ENCODE measurements at places on chromosomes 6 and 20. TPM values are rescaled to one million over a fixed set of nuclear protein-coding genes. Genes with fewer than 3 reads are reported as not detected.

DNA sequence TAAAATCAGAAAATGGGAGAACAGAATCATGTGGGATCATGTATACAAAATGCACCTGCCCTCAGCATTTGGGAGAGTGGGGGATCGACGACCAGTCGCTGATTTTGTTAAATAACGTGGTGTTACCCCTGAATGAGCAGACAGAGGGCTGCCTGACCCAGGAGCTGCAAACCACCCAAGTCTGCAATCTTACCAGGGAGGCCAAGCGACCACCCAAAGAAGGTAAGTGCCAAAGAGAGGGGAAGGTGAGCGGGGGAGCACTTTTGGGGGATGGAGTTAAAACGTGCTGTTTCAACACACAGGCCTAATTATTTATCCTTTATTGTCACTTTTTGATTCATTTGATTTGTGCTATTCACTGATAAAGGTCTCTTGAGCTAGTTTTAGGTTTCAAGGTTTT is 4.1 kb downstream of the ADGRB3 start:
- H3K27ac ChIP-seq, result no peak overlapping the region
- no peaks in the 10 kb centered on the region for H3K36me3 ChIP-seq
- H3K27me3 ChIP-seq, result peaks cover 27% of the 10 kb centered on the region
- no peak for DNase-seq

DNA sequence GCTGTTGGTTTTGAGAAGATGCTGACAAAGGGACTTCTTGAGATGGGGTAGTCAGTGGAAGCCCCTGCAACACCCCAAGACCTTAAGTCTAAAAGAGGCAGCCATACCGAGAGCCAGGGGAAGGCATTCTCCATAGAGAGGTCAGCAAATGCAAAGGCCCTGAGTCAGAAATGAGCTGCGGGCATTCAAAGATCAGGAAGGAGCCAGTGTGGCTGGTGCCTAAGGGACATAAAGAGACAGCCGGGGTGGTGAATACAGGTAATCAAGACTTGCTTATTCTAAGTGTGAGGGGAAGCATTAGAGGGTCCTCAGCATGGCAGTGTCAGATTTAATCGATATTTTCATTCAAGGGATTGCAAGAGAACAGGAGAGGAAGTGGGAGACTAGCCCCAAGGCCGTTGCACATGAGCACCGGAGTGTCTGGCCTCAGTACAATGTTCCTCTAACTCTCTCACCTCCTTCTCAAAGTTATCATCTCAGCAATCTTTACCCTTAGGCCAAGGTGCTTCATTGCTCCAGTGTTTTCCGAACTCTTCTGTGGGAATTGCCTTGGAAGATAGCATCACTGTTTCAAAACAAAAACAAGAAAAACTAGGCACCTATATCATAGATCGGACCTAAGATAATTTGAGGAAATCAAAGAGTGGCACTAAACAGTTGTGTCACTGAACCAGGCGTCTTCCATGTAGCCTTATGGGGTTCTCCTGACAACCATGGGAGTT is 173.2 kb downstream of the DOK5 start:
- DNase-seq, result no peak
- no peak overlapping the region for H3K27ac ChIP-seq
- H3K4me3 ChIP-seq, result no peak overlapping the region

GRCh38 chr6:4382362-4382853 is 247.0 kb upstream of the ECI2 start:
- no peaks in the 10 kb centered on the region for H3K36me3 ChIP-seq
- H3K27me3 ChIP-seq, result no peaks in the 10 kb centered on the region
- H3K27ac ChIP-seq, result no peak overlapping the region
- H3K4me3 ChIP-seq, result no peak overlapping the region

The SPTLC3 gene
- total RNA-seq, result 2.8 TPM

The HSPA1L gene
- total RNA-seq, result 2.2 TPM

GRCh38 chr6:46281110-46281509 is 110.3 kb upstream of the ENPP5 start:
- DNase-seq, result no peak
- no peak overlapping the region for H3K4me3 ChIP-seq
- H3K4me1 ChIP-seq, result no peaks in the 10 kb centered on the region
- no peaks in the 10 kb centered on the region for H3K36me3 ChIP-seq
- no peak overlapping the region for H3K27ac ChIP-seq

The HRH3 gene
- not detected for total RNA-seq

The FAM210B gene
- 59.3 TPM for total RNA-seq

GRCh38 chr6:19413323-19413722 is 423.8 kb upstream of the ID4 start:
- no peaks in the 10 kb centered on the region for H3K27me3 ChIP-seq
- H3K4me1 ChIP-seq, result peaks cover 6% of the 10 kb centered on the region
- no peak overlapping the region for H3K4me3 ChIP-seq
- H3K27ac ChIP-seq, result no peak overlapping the region

- no peak overlapping the region for H3K27ac ChIP-seq
- no peaks in the 10 kb centered on the region for H3K4me1 ChIP-seq
- no peak for DNase-seq
- no peaks in the 10 kb centered on the region for H3K27me3 ChIP-seq
- no peak overlapping the region for H3K4me3 ChIP-seq
- no peaks in the 10 kb centered on the region for H3K36me3 ChIP-seq
Measured at GRCh38 chr20:52954849-52955248, 17.3 kb upstream of the TSHZ2 start.

The SEC63 gene
- 43.6 TPM for total RNA-seq

- H3K27me3 ChIP-seq, result no peaks in the 10 kb centered on the region
- H3K27ac ChIP-seq, result no peak overlapping the region
- no peak overlapping the region for H3K4me3 ChIP-seq
- no peaks in the 10 kb centered on the region for H3K36me3 ChIP-seq
Measured at GRCh38 chr6:136890986-136891385, 31.1 kb upstream of the SLC35D3 start.

The BYSL gene
- total RNA-seq, result 11.1 TPM

The LCA5 gene
- total RNA-seq, result 11.5 TPM

The CST7 gene
- 1.5 TPM for total RNA-seq

The ASIP gene
- not detected for total RNA-seq

The TFAP2C gene
- 2.5 TPM for total RNA-seq

GRCh38 chr6:137823826-137824555 is 43.1 kb upstream of the TNFAIP3 start:
- no peaks in the 10 kb centered on the region for H3K36me3 ChIP-seq
- DNase-seq, result no peak
- peak overlapping the region; percentile 2 for H3K4me3 ChIP-seq
- H3K27ac ChIP-seq, result peak overlapping the region; percentile 75

DNA sequence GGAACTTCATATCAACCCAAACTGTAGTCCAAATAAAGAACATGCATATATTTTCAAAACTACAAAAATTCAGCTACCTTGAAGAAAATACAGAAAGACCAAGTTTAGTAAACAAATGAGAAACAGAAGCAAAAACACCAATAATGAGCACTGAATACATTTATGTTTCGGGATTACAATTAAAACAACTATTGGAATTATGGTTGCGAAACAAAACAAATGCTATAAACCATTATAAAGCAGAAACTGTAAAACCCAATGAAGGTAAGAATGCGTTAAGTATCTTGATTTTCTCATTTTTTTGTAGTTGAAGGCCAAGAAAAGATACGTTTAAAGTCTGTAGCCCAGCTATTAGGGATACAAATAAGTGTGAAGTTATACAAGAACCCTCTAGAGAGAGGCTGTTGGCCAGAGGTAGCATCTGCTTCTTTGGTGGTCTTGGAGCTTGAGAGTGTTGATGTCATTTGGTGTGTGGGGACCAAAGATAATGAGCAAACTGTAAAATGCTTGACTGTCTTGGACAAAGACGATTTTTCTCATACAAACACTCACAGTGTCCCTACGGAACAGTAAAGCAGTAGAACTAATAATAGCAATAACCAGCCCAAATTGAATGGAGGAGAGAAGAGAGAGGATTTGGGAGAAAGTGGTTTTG is 111.5 kb downstream of the PRND start:
- H3K36me3 ChIP-seq, result no peaks in the 10 kb centered on the region
- H3K4me3 ChIP-seq, result no peak overlapping the region

DNA sequence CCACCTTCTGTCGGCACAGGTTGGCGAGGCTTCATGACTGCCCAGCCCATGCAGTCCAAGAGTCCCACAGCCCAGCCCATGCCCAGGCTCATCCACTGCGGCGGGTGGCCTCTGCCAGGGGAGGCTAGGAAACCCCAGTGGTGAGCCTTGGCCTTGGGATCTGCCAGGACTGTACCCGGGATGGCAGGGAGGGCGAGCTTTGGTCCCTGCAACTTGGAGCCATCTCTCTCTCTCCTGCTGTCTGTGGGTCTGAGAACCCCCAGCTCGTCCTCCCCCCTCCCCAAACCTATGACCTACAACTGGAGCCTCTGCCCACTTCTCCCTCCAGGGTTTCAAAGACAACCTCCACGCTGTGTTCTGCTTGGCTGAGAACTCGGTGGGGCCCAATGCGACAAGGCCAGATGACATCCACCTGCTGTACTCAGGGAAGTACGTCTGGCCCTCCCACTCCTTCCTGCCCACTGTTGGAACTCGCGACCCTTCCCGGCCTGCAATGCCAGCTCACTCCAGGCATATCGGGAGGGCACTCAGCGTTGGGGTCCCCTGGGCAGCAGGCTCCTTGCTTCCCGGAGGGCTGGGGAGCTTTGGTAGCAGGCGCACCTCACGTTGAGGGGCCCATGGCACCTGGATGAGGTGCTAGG is 19.7 kb downstream of the NPEPL1 start:
- H3K36me3 ChIP-seq, result peaks cover 40% of the 10 kb centered on the region
- no peaks in the 10 kb centered on the region for H3K27me3 ChIP-seq
- H3K4me3 ChIP-seq, result no peak overlapping the region
- peak; percentile 60 for DNase-seq

The COL11A2 gene
- not detected for total RNA-seq

- peaks cover 28% of the 10 kb centered on the region for H3K4me1 ChIP-seq
- no peaks in the 10 kb centered on the region for H3K27me3 ChIP-seq
- H3K36me3 ChIP-seq, result peaks cover 27% of the 10 kb centered on the region
- H3K27ac ChIP-seq, result no peak overlapping the region
Measured at GRCh38 chr6:138785980-138786379, 9.9 kb upstream of the ECT2L start.

DNA sequence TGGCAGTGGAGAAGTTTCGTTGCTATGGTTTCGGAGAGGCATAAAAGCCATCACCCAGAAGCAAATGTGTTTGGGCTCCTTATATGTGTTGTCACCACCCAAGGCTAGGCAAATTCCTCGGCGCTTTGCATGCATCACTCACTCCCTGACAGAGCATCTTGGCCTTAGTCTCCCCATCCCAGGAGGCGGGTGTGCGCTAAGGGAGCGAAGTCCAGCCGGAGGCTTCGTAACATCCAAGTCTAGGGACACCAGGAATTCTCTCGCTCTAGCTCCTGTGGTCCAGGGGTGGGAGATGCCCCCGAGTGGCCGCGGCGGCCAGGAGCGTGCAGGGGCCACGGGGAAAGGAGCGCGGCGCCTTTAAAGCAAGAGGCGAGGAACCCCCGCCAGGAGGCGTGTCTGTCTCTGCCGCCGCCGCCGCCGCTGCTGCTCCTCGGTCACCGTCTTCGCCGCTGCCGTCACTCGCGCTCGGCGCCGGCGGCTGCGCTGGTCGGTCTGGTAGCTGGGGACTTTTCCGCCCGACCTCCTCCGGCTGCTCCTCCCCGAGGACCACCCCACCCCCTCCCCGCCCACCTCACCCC is at the start of gene GRIK2:
Gene GRIK2 (plus strand): TSS at position 458 of the 578 bp plus-strand sequence.
- H3K4me1 ChIP-seq, result peaks cover 20% of the 10 kb centered on the region
- no peaks in the 10 kb centered on the region for H3K36me3 ChIP-seq
- peaks cover 25% of the 10 kb centered on the region for H3K27me3 ChIP-seq
- H3K4me3 ChIP-seq, result peak within 1 kb of the TSS; percentile 51

GRCh38 chr6:128557081-128557480 is 36.7 kb upstream of the PTPRK start:
- DNase-seq, result no peak
- H3K27ac ChIP-seq, result no peak overlapping the region
- H3K4me3 ChIP-seq, result no peak overlapping the region
- H3K4me1 ChIP-seq, result no peaks in the 10 kb centered on the region

The PPP1R3D gene
- 18.1 TPM for total RNA-seq

DNA sequence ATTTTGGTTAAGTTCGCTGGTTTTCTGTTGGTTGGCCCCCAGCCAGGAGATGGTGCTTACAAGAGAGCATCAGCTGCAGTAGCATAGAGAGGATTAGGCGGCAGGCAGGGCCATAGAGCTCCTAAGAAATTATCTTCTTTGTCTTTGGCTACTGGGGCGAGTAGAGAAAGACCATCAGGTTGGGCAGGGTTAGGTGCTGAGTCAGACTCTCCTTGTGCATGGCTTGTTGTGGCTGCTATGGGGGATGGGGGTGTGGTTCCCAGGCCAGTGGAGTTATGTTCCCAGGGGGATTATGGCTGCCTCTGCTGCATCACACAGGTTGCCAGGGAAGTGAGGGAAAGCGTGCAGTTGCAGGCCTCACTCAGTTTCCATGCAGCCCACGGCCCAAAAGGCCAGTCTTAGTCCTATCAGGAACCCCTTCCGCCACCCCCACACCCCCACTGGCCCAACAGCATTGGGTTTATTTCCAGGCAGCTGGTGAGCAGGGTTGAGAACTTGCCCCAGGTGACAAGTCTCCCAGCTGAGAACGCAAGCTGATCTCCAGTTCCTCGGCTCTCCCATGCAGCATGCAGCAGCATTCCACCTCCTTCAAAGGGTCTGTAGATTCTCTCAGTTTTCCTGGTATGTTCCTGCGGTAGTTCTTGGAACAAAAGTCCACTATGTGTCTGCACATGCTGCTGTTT is 243.7 kb downstream of the UTRN start:
- no peak overlapping the region for H3K27ac ChIP-seq
- H3K4me1 ChIP-seq, result no peaks in the 10 kb centered on the region
- H3K4me3 ChIP-seq, result no peak overlapping the region
- H3K27me3 ChIP-seq, result no peaks in the 10 kb centered on the region
- peaks cover 64% of the 10 kb centered on the region for H3K36me3 ChIP-seq
- DNase-seq, result no peak
